ENCODE measurements at places on chromosomes 5 and 9.
A peak's percentile ranks its signal among the peaks of the same experiment; 100 is the strongest.

- H3K36me3 ChIP-seq = peaks cover 7% of the 10 kb centered on the region
- no peaks in the 10 kb centered on the region for H3K4me1 ChIP-seq
- no peak overlapping the region for H3K27ac ChIP-seq
- H3K27me3 ChIP-seq = no peaks in the 10 kb centered on the region
Measured at GRCh38 chr5:69136293-69136692, 30.7 kb upstream of the CCNB1 start.

- peak overlapping the region; percentile 28 for H3K4me3 ChIP-seq
- peak overlapping the region; percentile 64 for H3K27ac ChIP-seq
- H3K27me3 ChIP-seq = no peaks in the 10 kb centered on the region
- DNase-seq = peak; percentile 49
- H3K36me3 ChIP-seq = peaks cover 5% of the 10 kb centered on the region
- H3K4me1 ChIP-seq = peaks cover 21% of the 10 kb centered on the region
Measured at GRCh38 chr9:113548221-113549041, 84.9 kb downstream of the RGS3 start.

DNA sequence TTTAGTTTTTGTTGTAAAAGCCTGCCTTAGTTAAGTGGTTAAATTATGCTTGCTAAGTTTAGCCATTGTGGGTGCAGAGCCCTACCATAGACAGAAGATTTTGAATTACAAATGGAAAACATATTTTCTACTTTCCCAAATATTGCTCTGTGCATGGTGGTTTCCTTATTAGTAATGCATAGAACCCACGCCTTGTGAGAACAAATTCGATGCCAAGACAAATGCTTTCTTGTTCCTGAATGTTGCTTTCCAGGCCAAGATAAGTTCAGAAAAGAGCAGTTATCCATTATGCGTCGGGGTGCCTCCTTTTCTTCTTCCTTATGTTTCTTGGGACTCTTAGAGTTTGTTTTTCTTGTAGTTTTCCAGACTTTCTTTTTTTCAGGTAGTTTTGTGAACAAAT, 31.0 kb upstream of the GARNL3 start:
- H3K4me3 ChIP-seq = no peak overlapping the region
- no peaks in the 10 kb centered on the region for H3K4me1 ChIP-seq
- H3K27me3 ChIP-seq = peaks cover 36% of the 10 kb centered on the region
- H3K36me3 ChIP-seq = no peaks in the 10 kb centered on the region

- no peaks in the 10 kb centered on the region for H3K4me1 ChIP-seq
- H3K4me3 ChIP-seq = no peak overlapping the region
- no peaks in the 10 kb centered on the region for H3K27me3 ChIP-seq
- no peak overlapping the region for H3K27ac ChIP-seq
- H3K36me3 ChIP-seq = no peaks in the 10 kb centered on the region
- no peak for DNase-seq
Measured at GRCh38 chr5:63554191-63554590, 408.1 kb downstream of the HTR1A start.

GRCh38 chr5:40877371-40877988, 31.8 kb upstream of the C7 start:
- H3K4me1 ChIP-seq = peaks cover 2% of the 10 kb centered on the region
- no peak overlapping the region for H3K4me3 ChIP-seq
- H3K27me3 ChIP-seq = peaks cover 9% of the 10 kb centered on the region

DNA sequence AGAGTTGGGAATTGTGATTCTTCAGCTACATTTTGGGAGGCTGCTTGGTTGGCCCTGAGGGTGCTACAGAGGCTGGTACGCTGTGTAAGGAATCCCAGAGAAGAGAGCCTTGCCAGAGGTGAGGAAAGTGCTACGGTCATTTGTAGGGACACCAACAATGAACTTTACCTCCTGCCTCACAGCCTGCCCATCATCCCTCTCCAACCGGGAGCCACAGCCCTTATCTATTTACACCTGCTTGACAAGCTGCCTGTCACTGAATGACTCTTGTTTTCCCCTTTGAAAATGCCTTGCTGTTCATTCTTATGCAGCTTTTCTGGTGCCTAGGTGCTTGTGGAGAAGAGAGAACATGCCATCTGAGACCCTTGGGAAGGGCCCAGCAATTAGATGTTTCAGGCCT, 110.8 kb downstream of the PCSK1 start:
- no peaks in the 10 kb centered on the region for H3K27me3 ChIP-seq
- no peak for DNase-seq
- H3K36me3 ChIP-seq = no peaks in the 10 kb centered on the region
- H3K4me3 ChIP-seq = no peak overlapping the region
- no peaks in the 10 kb centered on the region for H3K4me1 ChIP-seq

DNA sequence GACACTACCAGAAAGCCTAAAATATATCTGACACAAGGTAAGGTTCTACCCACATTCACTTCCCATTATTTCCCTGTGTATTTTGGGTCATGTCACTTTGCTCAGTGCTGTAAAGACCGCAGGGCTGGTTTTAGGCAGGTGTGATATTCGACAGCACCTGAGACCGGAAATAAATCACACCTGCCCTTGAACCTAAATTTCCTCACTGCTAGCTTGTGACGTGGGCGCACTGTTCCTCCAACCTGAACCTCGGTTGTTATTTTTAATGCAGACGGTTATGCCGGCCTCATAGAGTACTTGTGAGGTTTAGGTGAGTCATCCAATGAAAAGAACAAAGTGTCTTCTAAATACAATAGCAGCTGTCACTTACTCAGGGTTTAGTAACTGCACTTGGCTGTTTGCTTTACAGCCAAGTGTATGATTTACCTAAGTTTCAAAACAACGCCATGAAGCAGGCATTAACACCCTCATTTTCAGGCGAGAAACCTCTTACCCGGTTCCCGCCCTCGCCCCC, 20.7 kb upstream of the ZNF782 start:
- H3K4me1 ChIP-seq = peaks cover 30% of the 10 kb centered on the region
- H3K27me3 ChIP-seq = peaks cover 27% of the 10 kb centered on the region
- peak overlapping the region; percentile 87 for H3K4me3 ChIP-seq
- peak; percentile 23 for DNase-seq
- no peaks in the 10 kb centered on the region for H3K36me3 ChIP-seq

- H3K4me3 ChIP-seq = peak overlapping the region; percentile 8
- peaks cover 37% of the 10 kb centered on the region for H3K4me1 ChIP-seq
- no peaks in the 10 kb centered on the region for H3K27me3 ChIP-seq
- peaks cover 36% of the 10 kb centered on the region for H3K36me3 ChIP-seq
- DNase-seq = no peak
Measured at GRCh38 chr9:79637177-79637925, 65.6 kb downstream of the TLE4 start.

DNA sequence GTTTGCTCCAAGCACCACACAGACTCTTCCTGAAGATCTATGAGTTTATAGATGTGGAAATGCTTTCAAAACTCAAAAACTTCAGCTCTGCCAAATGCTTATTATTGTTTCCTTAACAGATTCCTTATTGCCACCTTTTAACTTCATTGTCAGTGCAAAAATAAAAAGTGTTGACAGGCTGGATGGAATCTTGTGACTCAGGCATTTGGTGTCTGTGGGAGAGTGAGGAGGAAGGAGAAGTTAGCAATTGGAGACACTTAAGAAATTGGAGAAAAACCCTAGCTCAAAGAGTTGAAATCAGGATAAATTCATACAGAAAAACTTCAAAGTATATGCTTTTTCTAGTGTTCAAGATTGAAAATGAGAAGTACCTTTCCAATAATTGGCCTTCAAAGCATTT, 140.6 kb upstream of the PUM3 start:
- no peaks in the 10 kb centered on the region for H3K36me3 ChIP-seq
- H3K27ac ChIP-seq = no peak overlapping the region
- no peak overlapping the region for H3K4me3 ChIP-seq
- peaks cover 3% of the 10 kb centered on the region for H3K27me3 ChIP-seq
- H3K4me1 ChIP-seq = no peaks in the 10 kb centered on the region

- H3K36me3 ChIP-seq = peaks cover 6% of the 10 kb centered on the region
- peaks cover 19% of the 10 kb centered on the region for H3K4me1 ChIP-seq
- peak; percentile 40 for DNase-seq
- peak within 1 kb of the TSS; percentile 94 for H3K4me3 ChIP-seq
- H3K27me3 ChIP-seq = peaks cover 23% of the 10 kb centered on the region
- H3K27ac ChIP-seq = peak within 1 kb of the TSS; percentile 84
Measured at GRCh38 chr9:2621722-2622460, at the start of gene VLDLR. Gene VLDLR (plus strand): TSS chr9:2621787. CDS start chr9:2622190, 403 bp downstream.

- H3K27me3 ChIP-seq = peaks cover 14% of the 10 kb centered on the region
- no peak overlapping the region for H3K4me3 ChIP-seq
- no peaks in the 10 kb centered on the region for H3K4me1 ChIP-seq
- H3K27ac ChIP-seq = no peak overlapping the region
Measured at GRCh38 chr5:78495800-78496199, 135.4 kb downstream of the SCAMP1 start.

DNA sequence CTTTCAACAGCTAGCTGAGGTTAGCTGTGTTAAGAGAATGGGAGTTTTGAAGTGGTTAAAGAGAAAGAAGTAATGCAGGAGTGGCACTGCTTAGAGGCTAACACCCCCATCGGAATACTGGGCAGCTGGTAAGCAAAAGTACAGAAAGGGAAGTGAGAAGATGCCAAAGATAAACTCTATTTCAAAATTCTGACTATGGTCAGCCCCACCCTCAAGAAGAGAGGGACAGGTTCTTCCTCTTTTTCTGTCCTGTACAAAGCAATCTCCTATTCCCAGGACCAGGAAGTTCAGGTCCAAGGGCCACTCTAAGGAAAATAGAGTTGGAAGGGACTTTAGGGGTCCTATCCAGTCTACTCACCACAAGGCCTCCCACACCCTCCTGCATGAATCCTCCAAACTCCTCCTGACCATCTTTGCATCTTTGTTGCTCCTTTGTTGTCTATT, 45.9 kb upstream of the JAK2 start:
- H3K4me3 ChIP-seq = peak overlapping the region; percentile 56
- H3K36me3 ChIP-seq = peaks cover 11% of the 10 kb centered on the region
- peak overlapping the region; percentile 77 for H3K27ac ChIP-seq
- H3K27me3 ChIP-seq = no peaks in the 10 kb centered on the region
- peaks cover 70% of the 10 kb centered on the region for H3K4me1 ChIP-seq

DNA sequence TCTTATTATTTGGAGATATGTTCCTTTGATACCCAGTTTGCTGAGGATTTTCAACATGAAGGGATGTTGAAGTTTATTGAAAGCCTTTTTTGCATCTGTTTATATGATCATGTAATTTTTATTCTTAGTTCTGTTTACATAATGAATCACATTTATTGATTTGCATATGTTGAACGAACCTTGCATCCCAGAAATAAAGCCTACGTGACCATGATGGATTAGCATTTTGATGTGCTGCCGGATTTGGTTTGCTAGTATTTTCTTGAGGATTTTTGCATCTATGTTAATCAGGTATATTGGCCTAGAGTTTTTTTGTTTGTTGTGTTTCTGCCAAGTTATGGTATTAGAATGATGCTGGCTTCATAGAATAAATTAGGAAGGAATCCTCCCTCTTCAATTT, 161.4 kb upstream of the ITGA1 start:
- no peaks in the 10 kb centered on the region for H3K4me1 ChIP-seq
- no peak overlapping the region for H3K4me3 ChIP-seq
- no peak overlapping the region for H3K27ac ChIP-seq
- H3K36me3 ChIP-seq = no peaks in the 10 kb centered on the region
- DNase-seq = no peak

GRCh38 chr9:23563517-23563916, 262.5 kb downstream of the ELAVL2 start:
- DNase-seq = no peak
- no peaks in the 10 kb centered on the region for H3K27me3 ChIP-seq
- H3K4me1 ChIP-seq = no peaks in the 10 kb centered on the region
- no peaks in the 10 kb centered on the region for H3K36me3 ChIP-seq
- no peak overlapping the region for H3K4me3 ChIP-seq
- H3K27ac ChIP-seq = no peak overlapping the region

GRCh38 chr5:104513121-104513602, 950.6 kb upstream of the NUDT12 start:
- H3K4me1 ChIP-seq = no peaks in the 10 kb centered on the region
- H3K4me3 ChIP-seq = no peak overlapping the region
- H3K27me3 ChIP-seq = no peaks in the 10 kb centered on the region
- H3K36me3 ChIP-seq = no peaks in the 10 kb centered on the region
- no peak overlapping the region for H3K27ac ChIP-seq
- no peak for DNase-seq
